ENCODE measurements at places on chromosomes 3 and 15.

DNA sequence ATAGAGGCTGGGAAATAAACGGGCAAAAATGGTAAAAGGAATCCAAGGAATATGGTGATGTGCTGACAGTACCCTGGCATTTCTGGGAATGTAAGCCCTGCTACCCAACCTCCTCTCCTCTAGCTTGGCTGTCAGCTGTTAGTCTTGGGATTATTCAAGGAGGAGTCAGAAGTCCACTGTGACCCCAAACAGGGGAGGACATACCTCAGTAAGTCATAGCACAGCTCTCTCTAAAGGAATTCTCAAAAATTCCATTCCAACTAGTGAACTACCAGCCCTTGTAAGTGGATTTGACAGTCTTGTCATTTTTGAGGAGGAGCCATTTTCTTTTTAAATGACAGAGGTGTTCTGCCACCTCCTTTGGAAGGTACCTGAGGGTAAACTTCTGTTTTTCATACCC is 207.5 kb downstream of the PDCD6IP start:
- no peak overlapping the region for H3K27ac ChIP-seq
- peak; percentile 46 for DNase-seq
- no peak overlapping the region for H3K4me3 ChIP-seq
- H3K36me3 ChIP-seq, result no peaks in the 10 kb centered on the region
- H3K27me3 ChIP-seq, result no peaks in the 10 kb centered on the region

DNA sequence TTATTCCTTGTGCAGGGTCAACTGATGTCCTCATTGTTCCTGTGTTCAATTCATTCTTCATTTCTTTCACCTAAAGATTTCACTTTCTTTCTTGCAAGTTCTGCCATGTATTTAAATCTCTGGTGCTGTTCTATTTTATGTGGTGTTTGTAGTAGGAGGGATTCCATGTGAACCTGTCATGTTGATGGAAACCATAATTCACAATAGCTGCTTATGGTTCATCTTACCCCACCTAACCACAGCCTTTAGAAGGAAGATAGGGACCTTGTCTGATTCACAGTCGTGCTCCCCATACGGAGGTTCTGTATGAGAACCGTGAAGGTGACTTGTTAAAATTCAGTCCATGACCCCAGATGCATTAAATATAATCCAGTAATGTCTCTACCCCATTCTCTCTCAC is 21.9 kb downstream of the SLCO2A1 start:
- no peaks in the 10 kb centered on the region for H3K4me1 ChIP-seq
- no peak overlapping the region for H3K27ac ChIP-seq
- H3K4me3 ChIP-seq, result no peak overlapping the region
- no peaks in the 10 kb centered on the region for H3K27me3 ChIP-seq

- no peaks in the 10 kb centered on the region for H3K4me1 ChIP-seq
- no peak overlapping the region for H3K27ac ChIP-seq
- DNase-seq, result no peak
- no peak overlapping the region for H3K4me3 ChIP-seq
Measured at GRCh38 chr3:56003129-56003528, 465.1 kb downstream of the ERC2 start.

DNA sequence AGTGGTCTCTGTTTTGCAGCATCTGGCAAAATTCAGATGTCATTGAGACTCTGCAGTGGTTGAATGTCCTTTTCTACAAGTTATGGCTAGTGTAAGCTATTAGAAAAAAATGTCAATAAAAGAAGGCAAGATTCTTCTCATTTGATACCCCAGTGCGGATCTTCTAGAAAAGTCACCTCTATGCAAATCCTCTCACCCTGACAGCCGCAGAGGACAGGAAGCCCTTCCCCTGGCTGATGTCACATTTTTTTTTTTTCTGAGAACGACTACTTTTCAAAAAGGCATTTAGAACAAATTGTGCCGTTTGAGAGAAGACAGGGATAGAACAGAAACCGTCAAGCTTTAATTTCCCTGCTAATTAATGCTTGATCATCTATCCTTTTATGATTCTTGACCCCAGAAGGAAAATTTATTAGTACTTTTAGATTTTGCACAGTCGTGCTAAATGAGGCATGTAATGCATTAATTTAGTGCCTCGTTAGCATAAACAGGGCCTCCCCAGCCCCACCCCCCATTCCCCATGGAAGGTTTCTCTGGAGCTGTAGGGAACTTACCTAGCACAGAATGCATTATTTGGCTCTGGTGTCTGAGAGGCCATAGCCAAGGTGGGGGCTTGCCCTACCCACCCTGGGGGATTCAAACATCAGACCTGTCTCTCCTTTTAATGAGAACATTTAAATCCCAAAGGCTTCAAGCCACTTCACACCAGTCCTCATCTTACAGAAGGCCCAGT is 183.8 kb downstream of the OPA1 start:
- H3K4me1 ChIP-seq, result peaks cover 20% of the 10 kb centered on the region
- no peak overlapping the region for H3K4me3 ChIP-seq
- no peaks in the 10 kb centered on the region for H3K27me3 ChIP-seq

DNA sequence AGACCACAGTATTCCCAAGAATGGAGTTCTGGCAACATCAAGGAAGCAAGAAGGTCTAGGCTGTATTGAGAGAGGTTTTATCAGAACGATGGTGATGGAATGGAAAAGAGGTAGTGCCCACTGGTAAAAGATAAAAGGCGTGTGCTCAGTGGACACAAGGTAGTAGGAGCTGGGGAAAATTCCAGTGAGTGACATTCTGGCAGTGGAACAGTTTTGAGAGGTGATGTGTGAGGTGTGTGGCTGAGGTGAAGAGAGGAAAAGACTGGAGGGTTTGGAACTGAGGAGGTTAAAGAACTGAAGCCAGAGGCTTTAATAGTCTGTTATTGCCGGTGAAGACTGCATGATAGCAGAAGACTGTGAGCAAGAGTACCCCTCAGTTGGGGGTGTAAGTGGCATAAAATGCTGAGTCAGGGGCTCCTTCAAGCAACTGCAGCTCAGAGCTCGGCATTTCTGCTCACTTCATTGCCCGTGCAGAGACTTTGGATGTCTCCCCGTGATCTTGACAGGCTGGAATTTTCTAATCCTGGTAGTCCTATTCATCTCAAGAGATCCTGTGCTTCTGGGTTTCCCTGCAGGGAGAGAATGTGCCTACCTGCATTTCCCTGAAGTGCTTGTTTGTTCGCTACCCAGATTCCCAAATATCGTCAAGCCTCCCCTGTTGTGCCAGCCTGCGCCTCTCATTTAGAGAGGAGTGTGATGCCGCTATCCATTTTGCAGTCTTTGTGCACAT is 191.0 kb downstream of the SATB1 start:
- DNase-seq, result peak; percentile 87
- H3K36me3 ChIP-seq, result no peaks in the 10 kb centered on the region
- no peak overlapping the region for H3K4me3 ChIP-seq
- H3K27ac ChIP-seq, result peak overlapping the region; percentile 87
- no peaks in the 10 kb centered on the region for H3K27me3 ChIP-seq

DNA sequence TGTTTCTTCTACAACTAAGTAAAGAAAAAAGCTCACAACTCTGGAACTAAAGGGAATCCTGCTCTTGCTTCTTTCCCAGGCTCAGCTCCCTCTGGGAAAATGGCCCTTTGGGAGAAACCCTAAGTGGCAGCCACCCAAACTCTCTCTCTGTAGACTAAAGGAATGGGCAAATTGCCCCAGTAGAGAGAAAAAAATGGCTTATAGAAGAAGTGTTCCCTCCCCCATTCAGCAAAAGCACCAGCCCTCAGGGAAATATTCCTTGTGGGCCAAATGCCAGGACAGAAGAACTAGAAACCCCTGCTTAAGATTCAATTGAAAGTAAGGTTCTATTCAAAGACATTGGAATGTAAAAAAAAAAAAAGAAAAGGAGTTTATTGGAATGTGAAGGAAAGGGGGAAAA is 603.7 kb upstream of the ALCAM start:
- no peak overlapping the region for H3K4me3 ChIP-seq
- no peaks in the 10 kb centered on the region for H3K27me3 ChIP-seq
- DNase-seq, result no peak
- no peaks in the 10 kb centered on the region for H3K4me1 ChIP-seq

- H3K4me1 ChIP-seq, result peaks cover 19% of the 10 kb centered on the region
- H3K36me3 ChIP-seq, result no peaks in the 10 kb centered on the region
- H3K27ac ChIP-seq, result peak overlapping the region; percentile 37
- no peaks in the 10 kb centered on the region for H3K27me3 ChIP-seq
- H3K4me3 ChIP-seq, result no peak overlapping the region
- peak; percentile 26 for DNase-seq
Measured at GRCh38 chr15:69862540-69862939, 235.2 kb downstream of the TLE3 start.

GRCh38 chr3:140816372-140817195 is 125.1 kb upstream of the SLC25A36 start:
- H3K27me3 ChIP-seq, result no peaks in the 10 kb centered on the region
- DNase-seq, result peak; percentile 5
- H3K36me3 ChIP-seq, result no peaks in the 10 kb centered on the region
- no peaks in the 10 kb centered on the region for H3K4me1 ChIP-seq
- no peak overlapping the region for H3K27ac ChIP-seq

DNA sequence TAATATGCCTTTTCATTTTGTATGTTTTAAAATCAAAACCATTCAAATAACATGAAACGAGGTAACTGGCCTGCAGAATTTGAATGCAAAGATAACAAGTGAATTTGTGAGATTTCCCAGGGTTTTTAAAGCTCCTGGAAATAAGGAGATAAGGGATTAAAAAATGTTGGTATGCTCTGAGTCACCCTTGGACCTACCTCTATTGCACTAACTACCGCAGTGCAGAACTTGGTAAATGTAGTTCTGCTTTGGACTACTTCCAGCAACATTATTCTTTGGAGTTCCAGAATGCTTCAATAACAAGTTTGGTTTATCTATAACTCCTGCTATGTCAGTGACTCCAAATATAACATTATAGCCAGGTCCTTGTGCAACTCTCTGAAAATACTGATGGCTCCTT is 201.7 kb downstream of the GAP43 start:
- H3K4me1 ChIP-seq, result peaks cover 2% of the 10 kb centered on the region
- H3K36me3 ChIP-seq, result no peaks in the 10 kb centered on the region
- no peaks in the 10 kb centered on the region for H3K27me3 ChIP-seq
- no peak overlapping the region for H3K27ac ChIP-seq
- H3K4me3 ChIP-seq, result no peak overlapping the region
- peak; percentile 38 for DNase-seq

DNA sequence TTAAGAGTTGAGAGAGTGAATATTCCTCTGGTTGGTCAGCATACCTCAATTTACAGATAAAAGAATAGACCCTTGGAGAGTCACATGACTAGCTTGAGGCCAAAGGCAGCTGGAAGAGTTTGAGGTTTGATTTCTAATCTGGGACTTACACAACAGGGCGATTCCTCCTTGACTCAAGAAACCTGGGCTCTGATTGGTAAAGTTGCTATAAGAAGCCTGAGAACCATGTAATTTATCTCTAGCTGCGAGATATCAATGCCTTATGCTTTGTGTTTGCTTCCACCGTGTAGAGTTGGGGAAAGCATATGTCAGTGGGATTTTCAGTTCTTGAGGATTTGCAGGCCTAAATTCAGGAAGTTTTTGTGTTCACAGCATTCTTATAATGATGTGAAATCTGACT is 206.0 kb downstream of the KLHL25 start:
- no peak overlapping the region for H3K4me3 ChIP-seq
- no peaks in the 10 kb centered on the region for H3K4me1 ChIP-seq
- no peak overlapping the region for H3K27ac ChIP-seq
- no peaks in the 10 kb centered on the region for H3K27me3 ChIP-seq
- DNase-seq, result no peak

DNA sequence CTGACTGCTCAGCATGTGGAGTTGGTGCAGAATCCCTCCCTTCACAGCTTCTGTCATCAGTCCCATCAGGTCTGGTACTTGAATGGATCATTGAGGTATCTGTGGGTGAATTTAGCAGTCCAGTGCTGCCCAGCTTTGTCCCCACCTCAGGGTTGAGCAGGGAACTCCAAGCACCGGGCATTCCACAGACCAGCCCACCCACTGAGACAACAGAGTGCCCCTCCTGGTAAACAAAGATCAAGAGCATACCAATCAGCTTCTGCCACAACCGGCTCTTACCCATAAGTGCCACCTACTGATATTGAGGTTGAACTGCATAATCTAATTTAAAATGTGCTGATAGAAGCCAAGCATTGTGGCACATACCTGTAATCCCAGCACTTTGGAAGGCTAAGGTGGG is 57.1 kb upstream of the FXR1 start:
- H3K27me3 ChIP-seq, result no peaks in the 10 kb centered on the region
- no peak overlapping the region for H3K4me3 ChIP-seq
- H3K36me3 ChIP-seq, result no peaks in the 10 kb centered on the region
- no peak overlapping the region for H3K27ac ChIP-seq
- peak; percentile 91 for DNase-seq
- H3K4me1 ChIP-seq, result no peaks in the 10 kb centered on the region

GRCh38 chr3:170360916-170361315 is 3.4 kb downstream of the SKIL start:
- H3K36me3 ChIP-seq, result peaks cover 4% of the 10 kb centered on the region
- no peak overlapping the region for H3K27ac ChIP-seq
- peak; percentile 48 for DNase-seq
- H3K27me3 ChIP-seq, result no peaks in the 10 kb centered on the region

DNA sequence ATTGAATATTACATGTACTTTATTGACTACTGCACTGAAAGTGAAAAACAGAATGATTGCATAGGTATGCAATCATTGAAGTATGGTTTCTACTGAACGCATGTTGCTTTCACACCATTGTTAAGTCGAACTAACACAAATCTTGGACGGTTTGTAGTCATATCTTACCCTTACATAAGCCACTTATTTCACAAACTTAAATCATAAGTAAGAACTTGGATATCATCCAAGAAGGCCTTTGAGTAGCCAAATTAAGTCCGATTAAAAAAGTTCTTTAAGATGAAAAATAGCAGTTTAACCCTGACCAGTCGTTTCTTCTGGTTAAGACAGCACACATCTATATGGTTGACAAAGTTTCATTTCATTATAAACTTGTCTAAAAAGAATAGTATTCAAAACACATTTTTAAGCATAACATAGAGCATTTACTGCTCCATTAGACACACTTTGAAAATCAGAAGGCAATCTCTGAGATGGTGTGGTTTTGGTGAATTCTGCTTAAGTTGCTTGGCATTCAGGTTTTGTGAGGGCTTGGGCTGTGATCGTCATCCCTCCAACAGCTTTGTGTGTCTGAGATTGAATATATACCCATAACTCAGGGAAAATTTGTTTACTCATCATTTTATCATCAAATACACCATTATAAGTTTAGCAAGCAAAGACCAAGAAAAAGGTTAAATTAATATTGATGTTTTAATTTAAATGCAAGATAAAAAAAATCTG is 92.2 kb downstream of the NFKBIZ start:
- H3K4me1 ChIP-seq, result no peaks in the 10 kb centered on the region
- H3K27ac ChIP-seq, result no peak overlapping the region
- no peaks in the 10 kb centered on the region for H3K36me3 ChIP-seq
- DNase-seq, result no peak
- no peak overlapping the region for H3K4me3 ChIP-seq
- no peaks in the 10 kb centered on the region for H3K27me3 ChIP-seq

DNA sequence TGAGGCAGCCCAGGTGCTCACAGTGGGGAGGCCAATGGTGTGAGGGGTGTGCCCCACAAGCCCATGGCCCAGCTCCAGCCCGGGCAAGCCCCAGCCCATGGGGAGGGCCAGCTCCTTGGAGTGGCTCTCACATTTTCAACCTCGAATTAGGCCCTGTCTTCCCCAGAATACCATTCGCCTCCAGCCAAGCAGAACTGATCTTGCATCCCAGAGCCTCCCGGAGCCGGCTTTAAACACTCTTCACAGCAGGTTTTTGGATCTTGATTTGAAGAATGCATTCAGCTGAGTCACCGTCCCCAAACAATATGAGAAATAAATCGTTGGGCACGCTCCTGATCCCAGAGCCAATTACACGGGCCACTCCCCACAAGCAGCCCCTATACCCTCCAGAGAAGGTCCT is 23.7 kb downstream of the TPRA1 start:
- H3K27ac ChIP-seq, result no peak overlapping the region
- no peak overlapping the region for H3K4me3 ChIP-seq
- H3K27me3 ChIP-seq, result no peaks in the 10 kb centered on the region
- H3K4me1 ChIP-seq, result no peaks in the 10 kb centered on the region

Measured in mesendoderm (in vitro differentiated cells).